ENCODE measurements at places on chromosomes 6 and 20.

DNA sequence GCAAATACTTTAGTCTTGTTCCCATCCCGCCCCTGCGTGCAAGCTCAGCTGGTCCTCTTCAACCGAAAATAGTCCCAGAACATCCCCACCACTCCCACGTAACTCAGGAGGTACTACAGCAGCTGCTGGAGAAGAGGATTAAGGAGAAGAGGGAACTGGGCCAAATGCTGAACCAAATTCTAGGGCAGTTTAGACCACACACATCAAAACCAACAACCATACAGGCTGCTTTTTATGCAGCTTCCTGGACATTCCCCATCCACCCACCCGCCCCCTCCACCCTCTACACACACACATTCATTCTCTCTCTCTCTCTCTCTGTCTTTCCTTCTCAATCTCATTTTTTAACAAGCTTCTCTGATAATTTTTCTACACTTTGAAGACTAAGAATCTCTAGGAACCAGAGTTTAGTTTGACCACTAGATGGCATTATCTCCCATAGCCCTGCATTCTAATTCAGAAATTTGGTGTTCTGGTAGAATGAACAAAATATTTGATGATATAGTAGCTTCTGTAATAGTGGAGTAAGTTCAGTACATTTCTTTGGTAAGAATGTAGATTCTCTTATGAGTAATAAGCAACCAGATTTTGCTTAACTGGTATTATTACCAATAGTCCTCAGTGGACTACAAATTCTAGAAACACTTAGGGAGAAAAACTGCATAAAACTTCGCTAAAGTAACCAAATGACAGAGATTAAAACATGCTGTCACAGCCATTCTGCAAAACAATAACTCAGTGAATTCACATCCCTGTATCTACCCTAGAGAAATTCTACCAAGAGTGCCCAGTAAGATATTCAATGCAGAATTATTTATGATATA is 52.1 kb upstream of the BEND6 start:
- no peak for DNase-seq

- no peak for DNase-seq
These were observed 132.7 kb downstream of the AGPAT4 start for GRCh38 chr6:161141173-161141572.

DNA sequence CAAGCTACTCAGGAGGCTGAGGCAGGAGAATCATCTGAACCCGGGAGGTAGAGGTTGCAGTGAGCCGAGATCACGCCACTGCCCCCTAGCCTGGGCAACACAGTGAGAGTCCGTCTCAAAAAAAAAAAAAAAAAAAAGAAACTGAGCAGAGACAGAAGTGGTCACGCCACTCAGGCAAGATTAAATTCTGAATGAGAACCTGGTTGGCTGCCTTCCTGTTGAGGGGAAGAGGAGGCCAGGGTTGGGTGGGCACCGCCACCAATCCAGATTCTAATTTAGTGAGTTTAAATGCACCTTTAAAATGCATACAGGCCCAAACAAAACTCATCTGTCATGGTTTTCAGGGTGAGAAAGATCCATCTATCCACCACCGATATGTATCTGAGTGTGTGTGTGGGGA is 23.7 kb upstream of the CCDC167 start:
- no peak for DNase-seq

DNA sequence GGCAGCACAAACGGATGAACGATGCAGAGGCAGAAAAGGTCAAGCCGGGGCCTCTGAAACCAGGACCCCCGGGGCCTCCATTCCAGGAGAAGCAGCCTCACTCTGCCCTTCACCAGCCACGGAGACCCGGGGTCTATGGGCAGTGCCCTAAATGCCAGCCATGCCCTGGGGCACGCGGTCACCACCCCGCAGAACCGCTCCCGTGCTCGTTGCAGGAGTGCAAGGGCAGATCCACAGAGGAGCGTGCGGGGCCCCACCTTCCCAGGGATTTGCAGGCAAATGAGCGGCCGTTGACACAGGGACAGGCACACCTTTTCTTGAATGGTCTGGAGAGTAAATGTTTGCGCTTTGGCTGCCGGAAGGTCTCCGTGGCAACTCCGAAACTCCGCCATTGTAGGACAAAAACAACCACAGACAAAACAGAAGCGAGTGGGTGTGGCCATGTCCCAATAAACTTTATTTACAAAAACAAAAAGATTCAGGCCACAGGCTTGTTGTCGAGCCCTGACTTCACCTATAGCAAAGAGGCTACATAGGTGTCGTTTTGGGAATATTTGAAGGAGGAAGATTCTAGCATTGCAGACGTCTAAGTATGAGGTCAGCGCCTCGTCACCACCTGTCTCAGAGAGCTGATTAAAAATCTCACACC is 163.3 kb downstream of the TAF4 start:
- no peak for DNase-seq

GRCh38 chr6:159212525-159213280 is 43.5 kb downstream of the FNDC1 start:
- no peak for DNase-seq

- no peak for DNase-seq
These were observed 75.9 kb upstream of the GATA5 start for GRCh38 chr20:62551407-62552323.

DNA sequence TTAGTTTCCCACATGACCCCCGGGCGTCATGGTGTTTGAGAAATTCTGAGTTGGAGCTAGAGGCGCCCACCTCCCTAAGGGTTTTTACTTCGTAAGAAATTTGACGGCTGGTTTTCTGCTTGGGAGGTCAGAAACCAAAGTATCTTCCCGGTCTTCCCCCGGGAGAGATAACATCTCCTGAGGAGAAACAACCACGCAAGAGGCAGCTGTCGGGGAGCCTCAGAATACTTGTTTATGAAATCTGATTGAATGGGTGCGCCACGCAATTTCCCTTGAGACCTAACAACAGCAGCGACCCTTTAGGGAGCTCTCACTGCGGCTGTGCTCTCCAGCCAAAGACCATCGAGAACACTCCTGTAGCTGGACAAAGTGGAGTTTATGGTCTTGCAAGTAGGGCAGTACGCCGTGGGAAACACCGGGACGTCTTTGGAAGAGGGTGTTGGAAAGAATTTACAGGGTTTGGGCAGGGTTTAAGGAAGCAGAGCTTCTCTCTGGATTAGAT is 608 bp upstream of the EIF2S2 start:
- no peak for DNase-seq

DNA sequence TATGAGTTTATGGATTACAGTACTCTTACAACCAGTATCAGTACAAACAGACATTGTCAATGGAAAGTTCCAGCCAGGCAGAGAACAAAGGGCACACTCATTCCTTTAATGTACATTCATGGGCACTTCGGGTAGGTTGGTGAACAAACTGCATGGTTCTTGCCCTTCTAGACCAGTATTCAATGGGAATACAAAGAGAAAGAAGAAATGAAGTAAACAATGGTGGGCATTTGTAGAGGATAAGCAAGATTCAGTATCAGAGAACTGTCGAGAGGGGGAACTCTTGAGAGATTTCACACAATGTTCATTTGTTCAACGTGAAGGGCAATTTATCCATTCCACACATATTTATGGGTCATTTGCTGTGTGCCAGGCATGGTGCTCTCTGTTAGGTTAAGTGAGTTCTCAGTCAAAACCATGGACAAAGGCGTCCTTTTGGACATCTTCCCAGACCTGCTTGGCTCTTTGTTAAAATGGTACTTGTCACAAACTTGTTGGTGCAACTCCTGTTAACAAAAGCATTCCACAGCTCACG is 714.8 kb downstream of the DHX35 start:
- no peak for DNase-seq

DNA sequence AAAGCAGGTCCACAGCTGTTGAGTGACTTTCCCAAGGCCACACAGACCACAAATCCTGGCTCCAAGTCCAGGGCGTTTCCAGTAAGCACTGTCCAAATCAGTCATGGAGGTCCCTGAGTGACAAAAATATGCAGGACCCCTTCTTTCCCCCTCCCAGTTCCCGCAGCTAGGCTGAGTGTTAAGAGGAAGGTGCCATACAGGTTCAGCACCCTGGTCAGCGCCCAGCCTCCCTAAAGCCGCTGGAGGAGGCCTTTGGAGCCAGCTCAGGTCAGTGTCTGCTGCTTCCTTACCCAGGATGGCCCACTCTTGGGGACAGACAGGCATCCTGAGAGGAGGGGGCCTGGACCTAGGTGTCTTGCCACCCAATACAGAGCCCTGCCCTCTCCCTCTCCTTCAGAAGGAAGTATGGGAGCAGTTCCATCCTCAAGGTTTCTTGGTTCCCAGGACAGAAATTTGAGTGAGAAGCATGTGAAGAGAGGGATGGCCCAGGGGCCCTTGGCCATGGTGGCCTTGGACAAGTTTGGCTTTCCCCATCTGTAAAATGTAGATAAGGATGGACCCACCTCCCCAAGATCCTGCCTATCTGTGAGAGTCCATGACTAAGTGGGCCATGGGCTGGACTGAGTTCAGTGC is 13.2 kb downstream of the TMEM74B start:
- DNase-seq = no peak

- no peak for DNase-seq
These were observed 260.1 kb downstream of the FOXC1 start for GRCh38 chr6:1869769-1870168.

DNA sequence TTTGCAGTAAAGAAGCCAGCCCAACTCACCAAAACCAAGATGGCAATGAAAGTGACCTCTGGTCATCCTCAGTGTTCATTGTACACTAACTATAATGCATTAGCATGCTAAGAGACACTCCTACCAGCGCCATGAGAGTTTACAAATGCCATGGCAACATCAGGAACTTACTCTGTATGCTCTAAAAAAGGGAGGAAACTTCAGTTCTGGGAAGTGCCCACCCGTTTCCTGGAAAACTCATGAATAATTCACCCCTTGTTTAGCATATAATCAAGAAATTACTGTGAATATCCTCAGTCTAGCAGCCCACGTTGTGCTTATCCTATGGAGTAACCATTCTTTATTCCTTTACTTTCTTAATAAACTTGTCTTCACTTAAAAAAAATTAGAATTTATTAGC is 19.4 kb upstream of the TRERF1 start:
- DNase-seq = no peak

DNA sequence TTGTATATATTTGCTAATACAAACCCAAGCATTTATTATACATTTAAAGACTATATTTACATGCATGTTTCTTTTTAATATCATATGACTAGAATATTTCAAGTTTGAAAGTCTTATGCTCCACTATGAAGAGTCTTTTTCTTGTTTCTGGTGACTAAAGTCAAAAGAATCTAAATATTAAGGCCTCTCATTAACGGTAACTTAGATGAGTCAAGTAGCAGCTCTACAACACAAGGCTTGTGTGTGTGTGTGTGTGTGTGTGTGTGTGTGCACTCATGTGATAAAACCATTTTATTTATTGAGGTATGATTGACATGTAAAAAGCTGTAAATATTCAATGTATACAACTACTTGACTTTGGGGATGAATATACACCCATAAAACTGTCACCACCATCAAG is 275.6 kb downstream of the TFAP2B start:
- no peak for DNase-seq

DNA sequence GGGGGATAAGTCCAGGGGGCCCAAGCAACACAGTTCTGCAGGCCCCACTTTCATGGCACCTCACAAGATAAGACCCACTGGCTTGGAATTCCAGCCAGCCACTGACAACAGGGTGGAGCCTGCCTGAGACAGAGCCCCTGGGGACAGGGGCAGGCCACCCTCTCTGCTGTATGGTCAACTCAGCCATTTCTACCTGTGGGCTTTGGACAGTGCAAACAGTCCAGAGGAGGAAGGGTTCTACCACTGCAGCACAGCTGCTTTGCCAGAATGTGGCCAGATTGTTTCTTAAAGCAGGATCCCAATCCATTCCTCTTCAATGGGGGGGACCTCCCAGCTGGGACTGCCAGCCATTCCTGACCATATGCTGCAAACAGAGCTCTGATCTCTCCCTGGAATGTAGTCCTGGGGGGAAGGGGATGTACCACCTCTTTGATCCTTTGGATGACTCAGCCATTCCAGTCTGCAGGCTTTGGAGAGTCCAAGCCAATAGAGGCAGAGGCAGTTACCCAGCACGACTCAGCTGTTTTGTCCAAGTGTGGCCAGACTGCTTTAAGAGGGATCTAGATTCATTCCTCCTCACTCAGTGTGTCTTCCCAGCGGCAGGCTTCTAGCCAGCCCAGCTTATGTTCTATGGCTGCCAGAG is 842.2 kb downstream of the EPHA7 start:
- no peak for DNase-seq

DNA sequence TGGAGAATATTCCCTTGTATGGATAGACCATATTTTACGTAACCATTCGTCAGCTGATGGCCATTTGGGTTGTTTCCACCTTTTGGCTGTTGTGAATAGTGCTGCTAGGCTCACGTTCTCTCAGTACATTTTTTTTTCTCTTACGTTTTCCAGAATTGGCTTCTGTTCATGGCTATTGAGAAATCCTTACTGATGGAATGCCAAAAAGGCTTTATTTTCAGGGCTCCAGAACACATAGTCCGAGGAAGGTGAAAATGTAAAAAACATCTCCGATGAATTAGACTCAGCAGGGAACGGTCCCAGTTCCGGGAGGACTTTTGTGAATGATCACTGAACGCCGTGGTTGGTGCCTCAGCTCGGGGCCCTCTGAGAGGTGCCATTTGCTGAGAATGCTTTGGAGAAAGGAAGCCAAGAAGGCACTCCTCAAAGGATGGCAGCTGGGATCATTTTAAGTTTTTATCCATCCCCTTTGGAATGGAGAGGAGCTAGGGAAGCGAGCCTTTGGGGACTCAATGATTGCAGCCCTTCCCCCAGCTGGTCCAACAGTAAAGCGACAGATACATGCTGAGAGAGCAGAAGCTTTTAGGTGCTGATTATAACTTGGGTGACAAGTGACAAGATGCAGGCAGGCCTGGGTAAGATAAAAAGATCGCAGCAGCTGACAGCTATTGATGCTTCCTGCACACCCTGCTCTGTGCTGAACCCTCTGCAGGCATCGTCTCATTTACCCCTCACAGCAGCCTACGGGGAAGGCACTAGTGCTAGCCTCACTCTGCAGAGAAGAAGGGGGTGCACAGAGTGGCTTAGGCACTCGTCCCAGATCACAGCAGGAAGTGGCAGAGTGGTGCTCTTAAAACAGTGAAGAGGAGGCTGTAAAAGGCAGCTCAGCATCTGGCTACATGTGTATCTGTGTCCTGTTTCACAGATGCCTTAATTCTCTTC is 133.4 kb upstream of the KCNG1 start:
- no peak for DNase-seq
